ENCODE measurements at places on chromosomes 2 and 18.

DNA sequence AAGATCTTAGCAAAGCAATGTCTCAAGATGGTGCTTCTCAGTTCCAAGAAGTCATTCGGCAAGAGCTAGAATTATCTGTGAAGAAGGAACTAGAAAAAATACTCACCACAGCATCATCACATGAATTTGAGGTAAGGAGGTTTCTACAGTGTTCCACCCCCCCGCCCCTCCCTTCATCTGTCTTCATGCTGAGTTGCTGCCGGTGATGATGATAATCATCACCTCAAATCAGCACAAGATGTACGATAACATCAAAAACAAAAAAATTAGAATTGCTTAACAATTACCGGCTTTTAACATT lies 14.6 kb downstream of the UGP2 start:
- DNase-seq = no peak

DNA sequence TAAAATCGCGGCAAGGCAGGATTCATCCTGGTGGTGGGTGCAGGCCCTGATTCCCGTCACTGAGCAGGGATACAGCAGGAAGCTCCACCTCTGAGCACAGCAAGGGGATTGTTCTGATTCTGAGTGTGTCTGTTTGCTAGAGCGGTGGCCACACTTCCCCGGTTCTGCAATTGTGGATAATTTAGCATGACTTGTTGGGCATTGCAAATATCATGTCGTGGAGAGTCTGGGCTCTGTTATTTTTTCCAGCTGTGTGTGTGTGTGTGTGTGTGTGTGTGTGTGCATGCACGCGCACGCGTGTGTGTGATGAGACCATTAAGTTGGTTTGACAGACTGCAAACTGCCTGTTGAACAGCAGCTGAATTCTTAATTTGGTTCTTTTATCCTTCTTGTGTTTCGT lies 4.1 kb upstream of the TMEM18 start:
- no peak for DNase-seq

- DNase-seq = no peak
Measured at GRCh38 chr2:168673265-168674189, 128.9 kb upstream of the NOSTRIN start.

GRCh38 chr2:102100371-102101096 lies 42.0 kb upstream of the IL1R1 start:
- DNase-seq = no peak

DNA sequence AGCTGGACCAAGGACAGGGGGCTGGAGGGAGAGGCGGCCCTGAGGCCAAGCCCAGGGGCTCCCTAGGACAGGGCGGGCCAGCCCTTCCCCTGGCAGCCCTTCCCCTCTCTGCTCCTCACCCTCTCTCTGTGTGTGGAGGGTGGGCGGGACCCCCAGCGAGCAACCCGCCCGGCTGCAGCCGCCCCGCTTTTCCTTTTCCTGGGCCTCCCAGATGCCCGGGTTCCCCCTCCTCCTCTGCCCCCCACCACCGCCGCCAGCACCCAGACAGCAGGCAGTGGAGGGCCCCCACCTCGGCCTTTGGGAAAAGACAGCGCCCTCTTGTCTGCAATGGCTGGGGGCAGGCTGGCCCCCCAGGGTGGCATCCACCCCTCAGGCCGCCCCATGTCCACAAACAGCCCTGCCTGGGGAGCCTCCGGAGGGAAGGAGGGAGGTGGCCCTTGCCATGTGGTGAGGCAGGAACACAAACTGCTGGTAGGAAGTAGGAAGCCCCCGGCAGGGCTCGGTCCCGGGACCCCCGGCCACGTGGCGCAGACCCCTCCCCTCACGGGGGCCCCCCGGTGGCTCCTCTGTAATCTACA lies 135.1 kb upstream of the CTDP1 start:
- no peak for DNase-seq

GRCh38 chr2:162050513-162050961 lies 23.5 kb downstream of the DPP4 start:
- no peak for DNase-seq

DNA sequence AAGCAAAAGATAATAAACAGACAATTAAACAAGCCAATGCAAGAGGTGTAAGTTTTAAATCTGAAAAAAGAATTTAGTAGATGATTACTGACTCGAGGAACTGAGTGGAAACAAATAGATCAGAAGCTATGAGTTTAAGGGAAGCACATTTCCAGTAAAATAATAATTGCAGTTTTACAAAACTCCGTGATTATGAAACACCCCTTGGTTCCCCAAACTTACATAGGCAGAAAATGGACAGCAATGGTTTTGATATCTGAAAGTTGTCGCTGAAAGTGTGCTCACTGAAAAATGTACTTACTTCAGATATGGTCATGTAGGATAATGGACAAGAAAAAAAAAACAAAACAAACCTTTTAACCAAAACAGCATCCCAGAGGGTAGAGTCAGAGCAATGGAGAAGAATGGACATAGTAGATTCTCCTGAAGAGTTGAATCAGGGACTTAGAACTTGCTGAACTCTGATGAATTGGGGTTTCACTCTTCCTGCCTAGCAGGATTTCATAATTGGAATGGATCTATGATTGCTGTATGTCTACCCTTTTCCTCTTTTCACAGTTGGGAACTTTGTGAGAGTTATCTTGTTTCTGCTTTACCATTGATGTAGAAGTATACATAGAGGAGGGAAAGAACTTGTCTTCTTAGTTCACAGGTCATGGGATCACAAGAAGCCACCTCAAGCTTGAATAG lies 305.6 kb upstream of the ZEB2 start:
- DNase-seq = peak; percentile 24

DNA sequence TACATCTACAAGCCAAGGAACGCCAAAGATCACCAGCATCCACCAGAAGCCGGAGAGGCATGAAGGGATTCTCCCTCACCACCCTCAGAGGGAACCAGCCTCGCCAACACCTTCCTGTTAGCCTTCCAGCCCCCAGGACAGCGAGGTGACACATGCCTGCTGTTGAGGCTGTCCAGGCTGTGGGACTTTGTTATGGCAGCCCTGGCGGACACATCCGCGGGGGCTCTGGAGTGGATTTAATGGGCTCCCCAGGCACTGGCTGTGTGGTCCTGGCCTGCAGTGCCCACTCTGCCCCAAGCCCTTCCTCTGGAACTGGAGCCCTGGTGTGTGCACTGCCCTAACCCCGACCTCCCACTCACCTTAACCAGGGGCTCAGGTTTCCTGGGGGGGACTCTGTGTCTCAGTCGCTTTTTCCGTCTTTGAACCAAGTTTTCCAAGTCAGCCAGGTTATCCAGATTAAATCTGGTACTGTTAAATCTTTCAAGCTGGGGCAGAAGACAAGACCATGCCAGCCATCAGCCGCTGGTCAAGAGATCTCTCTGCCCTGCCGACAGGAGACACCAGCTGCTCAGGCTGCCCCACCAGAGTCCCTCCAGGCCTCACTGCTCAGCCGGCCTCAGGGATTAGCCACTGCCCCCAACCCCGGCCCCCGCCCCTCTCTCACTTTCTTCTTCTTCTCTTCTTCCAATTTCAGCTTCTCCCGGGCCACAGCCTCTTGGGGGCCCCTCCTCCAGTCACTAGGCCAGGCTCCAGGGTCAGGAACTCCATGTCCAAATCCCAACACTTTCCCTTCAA lies 1.9 kb downstream of the ANKRD23 start:
- no peak for DNase-seq

- DNase-seq = no peak
Measured at GRCh38 chr2:56113382-56113975, 70.3 kb upstream of the CCDC85A start.

DNA sequence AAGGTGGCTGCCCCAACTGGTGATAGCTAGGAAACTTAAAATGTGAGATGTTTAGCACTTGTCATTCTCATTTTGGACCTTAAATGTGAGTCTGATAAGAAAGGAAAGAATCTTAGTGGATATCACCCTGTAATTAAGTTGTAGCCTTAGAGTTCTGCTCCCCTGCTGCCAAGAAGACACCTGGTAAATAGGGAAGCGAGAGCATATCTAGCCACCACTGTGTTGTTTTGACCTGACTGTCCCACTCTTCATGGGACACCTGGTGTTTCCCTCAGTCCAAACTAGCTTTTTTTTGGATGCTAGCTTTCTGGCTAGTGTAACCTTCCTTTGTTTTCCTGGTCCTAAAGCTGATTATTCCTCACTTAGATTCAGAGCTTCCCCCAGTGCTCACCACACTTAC lies 357.6 kb downstream of the RAD51AP2 start:
- no peak for DNase-seq

DNA sequence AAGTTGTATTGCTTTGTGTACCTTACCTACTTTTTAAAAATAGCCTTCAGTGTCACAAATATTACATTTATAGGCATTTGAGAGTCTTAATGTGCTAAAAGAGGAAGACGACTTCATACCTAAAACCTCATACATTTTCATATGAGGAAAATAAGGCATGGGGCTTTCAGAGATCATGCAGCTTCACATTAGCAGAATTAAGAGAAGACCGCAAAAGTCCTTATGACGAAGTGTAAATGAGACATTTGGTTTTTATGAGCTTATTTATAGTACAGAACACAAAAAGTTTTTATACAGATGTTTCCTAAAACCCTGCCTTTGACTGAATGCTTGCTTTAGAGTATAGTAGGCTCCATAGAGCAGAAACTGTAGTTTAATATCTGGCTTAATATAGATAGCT lies 10.1 kb upstream of the CCDC138 start:
- DNase-seq = no peak

DNA sequence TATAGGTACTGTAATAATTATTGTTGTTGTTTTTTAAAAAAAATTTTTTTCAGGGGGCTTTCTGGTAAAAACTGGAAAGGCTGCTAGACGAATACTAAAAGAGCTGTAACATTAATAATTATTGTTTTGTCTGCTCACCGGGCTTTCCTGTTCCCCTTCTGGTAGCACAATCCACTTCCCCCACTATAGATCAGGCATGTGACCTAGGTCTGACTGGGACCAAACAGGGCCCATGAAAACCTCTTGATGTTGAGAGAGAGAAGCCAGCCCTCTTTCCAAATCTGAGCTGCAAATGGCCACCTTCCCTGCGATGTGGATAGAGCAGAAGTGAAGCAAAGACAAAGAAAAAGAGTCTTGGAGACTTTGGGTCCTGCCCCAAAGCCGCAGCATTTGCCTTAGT lies 23.4 kb downstream of the SH2D6 start:
- DNase-seq = no peak

GRCh38 chr18:48325115-48325665 lies 84.0 kb downstream of the ZBTB7C start:
- DNase-seq = no peak

DNA sequence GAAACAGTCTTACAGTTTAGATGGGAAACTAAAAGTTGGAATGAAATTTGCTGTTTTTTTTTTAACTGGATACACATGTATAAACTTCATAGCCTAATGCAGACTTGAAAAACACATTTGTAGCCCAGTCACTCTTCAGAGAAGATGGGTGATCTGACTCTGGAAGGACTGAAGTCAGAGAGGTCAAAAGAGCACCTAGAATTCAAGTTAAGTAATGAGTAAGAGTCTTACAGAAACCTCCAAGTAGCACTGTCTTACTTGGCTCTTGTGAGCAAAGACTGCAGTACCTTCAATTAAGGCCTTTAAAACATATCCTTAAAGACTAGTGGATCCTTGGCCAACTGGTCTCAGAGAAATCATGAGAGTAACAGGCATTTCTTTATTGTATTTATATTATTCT lies 41.9 kb downstream of the TRAPPC8 start:
- no peak for DNase-seq

DNA sequence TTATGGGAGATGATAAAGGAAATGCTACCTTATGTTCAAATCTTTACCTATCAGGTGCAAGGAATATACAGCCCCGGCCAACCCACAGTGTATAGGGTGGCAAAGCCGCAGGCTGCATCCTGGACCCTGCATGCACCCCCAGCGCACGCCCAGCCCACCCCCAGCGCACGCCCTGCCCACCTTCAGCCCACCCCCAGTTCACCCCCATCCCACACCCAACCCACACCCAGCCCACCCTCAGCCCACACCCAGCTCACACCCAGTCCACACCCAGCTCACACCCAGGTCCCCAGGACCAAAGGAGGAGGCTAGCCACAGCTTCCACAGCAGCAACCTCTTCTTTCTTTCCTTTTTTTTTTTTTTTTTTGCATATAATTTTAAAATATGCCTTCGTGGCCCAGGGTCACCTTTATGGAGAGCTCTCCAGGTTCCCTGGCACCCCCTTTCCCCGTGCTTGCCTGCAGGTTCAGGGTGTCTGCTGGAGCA lies 120.9 kb downstream of the PTGR3 start:
- no peak for DNase-seq

DNA sequence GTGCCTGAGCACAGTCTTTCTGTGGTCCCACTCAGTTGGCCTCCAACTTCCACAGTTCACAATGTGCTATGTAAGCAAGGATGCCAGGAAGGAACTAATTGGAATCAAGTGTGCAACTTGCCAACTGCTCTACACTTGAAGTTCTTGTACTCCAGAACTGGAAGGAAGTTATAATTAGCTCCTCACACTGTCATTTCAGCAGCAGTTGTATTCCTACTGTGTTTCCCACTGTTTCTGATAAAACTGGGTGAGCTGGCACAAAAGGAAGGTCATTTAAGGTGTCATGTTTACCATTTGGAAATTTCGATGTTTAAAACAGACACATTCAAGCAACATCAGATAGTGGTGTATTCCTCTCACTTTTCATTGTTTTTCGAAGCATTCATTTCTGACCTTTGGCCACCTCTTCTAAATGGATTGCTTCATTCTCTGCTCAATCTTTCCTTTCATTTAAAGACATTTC lies 84.2 kb downstream of the ANTXR1 start:
- no peak for DNase-seq

DNA sequence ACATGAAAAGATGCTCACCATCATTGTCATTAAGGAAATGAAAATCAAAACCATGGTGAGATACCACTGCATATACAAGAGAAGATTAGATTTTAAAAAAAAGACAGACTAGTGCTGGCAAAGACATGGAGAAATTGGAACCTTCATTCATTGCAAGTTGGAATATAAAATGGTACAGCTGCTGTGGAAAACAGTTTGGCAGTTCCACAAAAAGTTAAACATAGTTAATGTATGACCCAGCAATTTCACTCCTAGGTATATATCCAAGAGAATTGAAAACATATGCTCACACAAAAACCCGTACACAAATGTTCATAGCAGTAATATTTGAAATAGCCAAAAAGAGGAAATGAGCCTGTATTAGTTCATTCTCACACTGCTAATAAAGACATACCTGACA lies 33.7 kb upstream of the MBOAT2 start:
- DNase-seq = no peak

- DNase-seq = peak; percentile 12
Measured at GRCh38 chr2:210496512-210496911, 20.0 kb upstream of the LANCL1 start.

- DNase-seq = no peak
Measured at GRCh38 chr2:53510401-53510800, 257.2 kb upstream of the CHAC2 start.

DNA sequence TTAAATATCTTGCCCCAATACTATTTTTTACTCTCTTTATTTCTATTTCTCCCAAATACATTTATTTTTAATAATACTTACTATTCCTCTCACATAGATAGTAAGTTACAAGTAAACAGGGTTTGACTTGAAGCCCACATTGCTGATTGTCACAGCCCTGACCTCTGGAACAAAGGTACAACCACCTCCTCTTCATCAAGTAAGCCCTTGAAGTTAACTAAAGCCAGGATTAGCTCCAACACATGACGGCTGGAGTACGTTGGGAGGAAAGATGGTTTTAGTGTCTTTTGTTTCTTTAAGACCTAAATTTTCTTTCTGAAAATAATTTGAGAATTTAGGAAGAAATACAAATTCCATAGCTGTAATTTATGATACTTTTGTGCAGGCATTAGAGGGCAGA lies 949 bp downstream of the MYOM1 start:
- no peak for DNase-seq

GRCh38 chr2:234853729-234854128 lies 98.1 kb upstream of the SH3BP4 start:
- DNase-seq = no peak
